ENCODE measurements at places on chromosomes 5 and 9.

DNA sequence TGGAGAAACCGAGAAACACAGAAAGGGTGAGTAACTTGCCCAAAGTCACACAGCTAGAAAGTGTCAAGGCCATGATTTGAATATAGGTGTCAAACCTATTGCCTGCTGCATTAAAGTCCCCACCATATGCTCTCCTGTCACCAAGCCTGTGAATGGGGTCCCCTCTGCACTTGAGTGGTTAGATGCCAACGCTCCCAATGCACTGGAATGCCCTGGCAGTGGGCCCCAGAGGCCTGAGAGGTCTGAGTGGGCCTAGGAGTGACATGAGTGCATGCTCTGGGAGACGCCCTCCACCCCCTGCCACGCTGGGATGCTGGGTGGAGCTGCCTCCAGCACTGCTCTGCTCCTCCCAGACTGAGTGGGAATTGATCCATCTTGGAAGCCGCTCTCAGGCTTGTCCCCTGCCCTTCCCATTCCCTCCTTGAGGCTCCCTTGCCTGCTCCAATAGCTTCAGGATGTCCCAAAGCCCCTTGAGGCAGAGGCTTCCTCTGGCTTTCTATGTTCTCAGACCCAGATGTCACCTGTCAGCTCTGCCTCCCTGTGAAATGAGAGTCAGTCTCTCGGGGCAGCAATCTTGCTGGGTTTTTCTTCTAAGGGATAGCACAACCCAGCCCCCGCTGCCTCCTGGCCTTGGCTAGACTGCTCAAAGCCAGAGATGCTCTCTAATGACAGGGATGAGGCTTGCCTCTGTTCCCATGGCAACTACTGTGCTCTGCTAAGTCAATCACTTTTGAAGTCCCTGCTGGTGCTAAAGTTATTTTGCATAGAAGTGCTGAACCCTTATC is 6.6 kb upstream of the ARSI start:
- DNase-seq, result no peak

DNA sequence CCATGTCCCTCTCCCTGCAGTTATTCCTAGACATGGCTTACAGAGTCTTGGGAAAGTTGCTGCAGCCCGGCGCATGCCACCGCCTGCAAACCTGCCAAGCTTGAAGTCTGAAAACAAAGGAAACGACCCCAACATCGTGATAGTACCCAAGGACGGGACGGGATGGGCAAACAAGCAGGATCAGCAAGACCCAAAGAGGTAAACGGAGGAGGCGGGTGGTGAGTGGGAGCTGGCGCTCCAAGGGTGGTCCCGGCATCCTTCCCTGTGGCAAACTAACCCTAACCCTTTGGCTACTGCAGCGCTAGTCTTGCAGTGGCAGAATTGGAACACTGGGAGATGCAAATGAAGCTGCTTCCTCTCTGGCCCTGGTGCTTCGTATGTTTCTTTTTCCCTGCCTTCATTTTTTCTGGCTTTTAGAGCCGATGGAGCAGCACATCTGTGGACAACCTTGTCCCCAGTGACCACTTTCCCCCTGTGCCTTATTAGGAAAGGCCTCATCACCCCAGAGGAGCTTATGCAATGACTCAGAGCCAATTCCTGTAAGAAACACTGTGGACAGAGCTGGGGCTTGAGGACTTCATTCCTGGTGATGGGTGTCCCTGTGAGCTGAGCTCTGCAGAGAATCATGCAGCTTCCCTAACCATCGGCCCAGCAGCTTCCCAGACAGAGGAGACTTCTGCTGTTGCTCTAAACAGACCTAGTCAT is 38.9 kb downstream of the PRRC2B start:
- DNase-seq, result no peak

- DNase-seq, result no peak
Measured at GRCh38 chr5:144566747-144567420, 396.2 kb downstream of the KCTD16 start.

GRCh38 chr9:4281676-4282075 is 18.2 kb downstream of the GLIS3 start:
- no peak for DNase-seq
